Stimulated activated CD8-positive, alpha-beta memory T cell treated with anti-CD3 and anti-CD28 coated beads, Interleukin-15, amount 100 ng/mL, for 24 hours (primary cell): ENCODE measurements at places on chromosomes 6 and 20.

GRCh38 chr6:108576709-108577108 lies 16.0 kb downstream of the FOXO3 start:
- no peak for DNase-seq

- no peak for DNase-seq
Observed at GRCh38 chr6:3512832-3513231, 56.0 kb upstream of the SLC22A23 start.

DNA sequence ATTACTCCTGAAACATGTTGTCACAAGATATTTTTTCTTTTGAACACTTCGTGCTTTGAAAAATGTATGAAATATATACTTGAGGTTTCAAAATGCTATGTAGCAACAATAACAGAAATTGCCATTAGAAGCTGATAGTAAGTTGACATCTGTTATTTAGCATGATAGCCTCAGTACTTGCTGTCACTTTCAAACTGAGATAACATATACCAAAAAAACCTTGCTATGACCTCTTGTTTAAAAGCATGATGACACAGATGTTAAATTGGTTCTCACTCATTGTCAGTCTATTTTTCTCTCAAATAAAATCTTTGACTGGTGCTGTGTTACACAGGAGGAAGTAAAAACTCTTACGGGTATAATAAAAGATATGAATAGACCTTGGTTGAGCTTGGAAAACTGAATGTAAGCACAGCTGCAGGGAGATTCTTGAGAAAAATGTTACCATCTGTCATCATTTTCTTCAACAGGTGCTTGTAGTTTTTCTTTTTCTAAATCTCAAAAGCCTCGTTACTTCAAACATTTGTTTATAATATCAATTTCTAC lies 18.6 kb downstream of the MOXD1 start:
- DNase-seq: no peak

DNA sequence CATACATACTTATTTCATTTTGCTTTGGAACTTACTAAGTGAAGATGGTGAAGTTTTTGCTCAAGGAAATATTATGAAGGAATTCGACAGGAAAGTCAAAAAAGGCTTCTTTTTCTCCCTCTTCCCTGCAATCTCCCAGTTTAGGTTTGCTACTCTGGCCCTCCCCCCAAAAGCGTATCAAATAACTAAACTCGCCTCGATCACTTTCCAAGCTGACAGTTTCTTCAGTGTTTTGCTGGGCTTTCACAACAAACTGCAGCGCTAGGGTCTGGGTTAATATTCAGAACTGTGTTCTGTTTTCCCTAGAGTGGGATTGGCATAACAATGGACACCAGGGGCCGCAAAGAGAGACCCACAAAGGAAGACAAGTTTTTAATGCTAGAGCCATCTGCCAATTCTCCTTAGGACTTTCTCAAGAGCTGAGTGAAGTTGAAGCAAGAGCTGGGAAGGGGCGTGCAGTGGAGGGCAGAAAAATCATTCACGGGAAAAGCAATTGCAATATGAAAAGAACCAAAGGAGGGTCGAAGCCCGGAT lies 57.8 kb downstream of the ATP9A start:
- DNase-seq: no peak

DNA sequence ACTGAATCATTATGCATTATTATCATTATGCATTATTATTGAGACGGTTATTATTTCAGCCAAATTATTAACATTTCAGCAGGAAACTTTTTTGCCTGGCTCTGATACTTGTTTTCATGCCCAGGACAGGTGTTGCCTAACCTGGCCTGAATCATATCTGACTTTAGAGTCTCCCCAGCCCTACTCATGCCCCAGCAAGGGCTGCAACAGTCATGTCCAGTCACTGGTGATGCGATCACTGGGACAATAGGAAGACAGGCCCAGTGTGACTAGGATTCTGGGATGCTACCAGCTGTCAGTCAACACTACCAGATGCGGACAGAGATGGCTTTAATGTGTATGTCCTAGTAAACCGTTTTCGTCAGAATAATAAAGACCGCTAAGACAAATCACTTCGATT lies 285.0 kb downstream of the KHDC1L start:
- DNase-seq: no peak

- no peak for DNase-seq
Observed at GRCh38 chr6:16600026-16600425, 161.2 kb downstream of the ATXN1 start.

DNA sequence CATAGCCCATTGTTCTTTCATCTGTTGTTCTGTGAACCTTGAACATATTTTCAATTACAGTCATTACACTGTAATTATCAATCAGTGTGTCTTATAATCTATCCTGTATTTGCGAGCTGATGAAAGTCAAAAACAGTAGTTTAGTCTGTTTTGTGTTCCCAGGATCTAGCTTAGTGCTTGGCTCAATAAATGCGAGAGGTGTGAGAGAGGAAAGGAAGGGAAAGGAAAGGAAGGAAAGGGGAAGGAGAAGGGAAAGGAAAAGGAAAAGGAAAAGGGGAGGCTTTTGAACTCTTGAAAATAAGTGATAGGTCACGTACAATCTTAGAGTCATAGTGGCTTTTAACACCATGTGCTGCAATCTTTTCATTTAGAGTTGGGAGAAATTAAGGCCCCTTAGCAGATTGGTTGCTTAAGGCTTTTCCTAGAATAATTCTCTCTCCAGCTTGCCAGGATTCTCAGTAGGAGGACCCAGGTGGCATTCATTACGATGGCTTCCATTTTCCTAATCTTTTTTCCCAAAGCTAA lies 433.8 kb upstream of the PLCB4 start:
- DNase-seq: no peak

GRCh38 chr20:2314759-2315439 lies 19.1 kb downstream of the TGM3 start:
- no peak for DNase-seq

GRCh38 chr20:63700199-63701050 lies 4.0 kb downstream of the TNFRSF6B start:
- no peak for DNase-seq

DNA sequence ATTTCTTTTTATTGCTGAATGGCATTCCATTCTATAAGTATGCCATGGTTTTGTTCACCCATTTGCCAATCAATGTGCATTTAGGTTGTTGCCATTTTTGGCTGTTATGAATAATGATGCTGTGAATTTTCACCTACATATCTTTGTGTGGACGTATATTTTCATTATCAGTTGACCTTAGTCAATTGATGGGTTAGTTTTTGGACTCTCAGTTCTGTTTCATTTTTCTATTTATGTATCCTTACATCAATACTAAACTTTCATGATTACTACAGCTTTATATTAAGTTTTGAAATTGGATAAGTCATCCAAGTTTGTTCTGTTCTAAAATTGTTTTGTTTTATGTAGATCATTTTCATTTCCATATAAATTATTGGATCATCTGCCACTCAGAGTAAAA lies 261.9 kb upstream of the CNR1 start:
- no peak for DNase-seq
